ENCODE measurements at places on chromosomes 5 and 9. TPM values are rescaled to one million over a fixed set of nuclear protein-coding genes. Genes with fewer than 3 reads are reported as not detected.

GRCh38 chr5:96031811-96032261 is 70.2 kb upstream of the ELL2 start:
- DNase-seq = no peak

DNA sequence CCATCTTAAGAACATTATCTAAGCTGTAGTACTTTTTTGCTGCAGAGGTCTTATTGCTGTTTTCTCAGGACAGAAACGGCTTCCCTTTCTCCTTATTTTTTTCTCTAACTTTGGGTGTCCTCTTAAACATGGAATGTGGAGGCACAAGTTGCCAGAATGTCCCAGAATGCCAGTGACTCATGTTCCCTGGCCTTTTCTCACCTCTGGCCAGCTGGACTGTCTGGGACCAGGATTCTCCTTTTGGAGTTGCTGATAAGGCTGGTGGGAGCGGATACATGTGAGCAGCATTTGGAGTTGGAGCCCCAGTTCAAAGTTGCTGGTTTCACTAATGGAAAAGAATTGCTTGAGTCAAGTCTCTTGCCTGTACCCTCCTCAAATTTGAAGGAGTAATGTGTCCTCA is 112.8 kb downstream of the ARHGAP26 start:
- DNase-seq = no peak

The VCAN gene
- total RNA-seq = 72.0 TPM

DNA sequence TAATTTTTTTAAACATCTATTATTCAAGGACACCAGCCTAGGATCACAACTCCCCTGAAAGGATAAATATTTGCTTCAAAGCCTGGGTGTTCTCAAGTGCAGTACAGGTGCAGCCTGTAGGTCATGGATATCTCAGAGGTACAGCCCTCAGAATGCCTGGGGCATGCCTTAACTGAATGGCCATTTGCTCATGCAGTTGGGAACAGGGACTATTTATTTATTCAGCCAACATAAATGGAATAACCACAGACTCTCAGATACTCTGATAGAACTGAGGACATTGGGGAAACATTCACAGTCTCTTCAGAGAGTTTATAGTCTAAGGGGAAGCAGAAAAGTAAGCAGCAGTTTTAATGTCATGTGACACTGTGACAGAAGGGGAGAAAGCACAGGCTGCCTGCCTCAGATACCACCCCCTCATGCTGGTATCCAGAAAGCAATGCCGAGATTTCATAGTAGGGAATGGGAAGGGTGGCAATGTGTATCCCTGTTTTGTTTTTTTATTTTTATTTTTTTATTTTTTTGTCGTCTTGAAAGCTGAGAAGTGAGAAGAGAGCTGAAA is 112.6 kb downstream of the MACIR start:
- DNase-seq = no peak

GRCh38 chr5:5711112-5711511 is 288.6 kb downstream of the ICE1 start:
- DNase-seq = no peak

GRCh38 chr9:135776893-135777622 is 75.1 kb downstream of the KCNT1 start:
- DNase-seq = no peak

DNA sequence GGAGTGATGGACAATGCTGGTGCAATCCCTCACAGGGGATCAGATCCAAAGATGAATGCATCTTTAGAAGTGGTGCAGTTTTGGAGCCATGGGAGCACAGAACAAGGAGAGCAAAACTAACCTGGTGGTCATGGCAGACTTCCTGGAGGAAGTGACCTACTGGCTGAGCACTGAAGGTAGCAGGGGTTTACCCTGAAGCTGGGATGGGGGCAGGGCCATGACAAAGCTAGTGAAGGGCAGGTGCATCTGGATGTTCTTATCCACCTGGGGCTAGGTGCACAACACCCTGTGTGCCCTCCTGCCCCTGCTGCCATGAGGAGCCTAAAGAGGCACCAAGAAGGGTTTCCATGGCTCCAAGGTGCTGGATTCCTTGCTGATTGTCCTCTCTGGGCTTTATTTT is 11.5 kb upstream of the PITX1 start:
- DNase-seq = no peak

The PCDHGB4 gene
- total RNA-seq = 17.1 TPM

DNA sequence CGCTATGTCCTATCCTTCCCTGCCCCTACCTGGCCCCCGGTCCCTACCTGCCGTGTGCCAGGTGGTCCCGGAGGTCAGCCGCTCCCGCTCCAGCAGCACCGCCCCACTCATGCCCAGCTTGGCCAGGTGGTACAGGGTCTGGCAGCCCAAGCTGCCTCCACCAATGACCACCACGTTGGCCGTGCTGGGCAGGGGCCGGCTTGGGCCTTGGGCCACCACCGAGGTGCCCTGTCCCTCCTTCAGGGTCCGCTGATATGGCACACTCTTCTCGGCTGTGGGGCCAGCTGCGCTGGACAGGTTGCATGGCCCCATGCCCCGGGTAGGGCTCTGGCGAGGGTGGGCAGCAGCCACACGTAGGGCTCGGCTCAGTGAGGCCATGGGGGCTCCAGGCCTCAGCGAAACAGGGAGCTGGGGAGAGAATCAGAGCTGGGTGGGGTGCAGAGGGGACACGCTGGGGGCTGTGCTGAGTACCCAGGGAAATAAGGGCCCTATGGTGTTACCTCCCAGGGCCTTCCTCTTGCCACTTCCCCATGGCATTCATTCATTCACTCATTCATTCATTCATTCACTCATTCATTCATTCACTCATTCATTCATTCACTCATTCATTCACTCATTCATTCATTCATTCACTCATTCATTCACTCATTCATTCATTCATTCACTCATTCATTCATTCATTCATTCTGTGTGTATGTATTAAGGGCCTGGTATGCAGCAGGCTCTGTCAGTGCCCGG is 4.2 kb downstream of the SARDH start:
- no peak for DNase-seq

- DNase-seq = no peak
Observed at GRCh38 chr5:173321886-173322285, 6.3 kb downstream of the STC2 start.

- no peak for DNase-seq
Observed at GRCh38 chr9:94782355-94783101, 56.0 kb downstream of the AOPEP start.
